ENCODE measurements at places on chromosomes 2 and 18.

- no peak for DNase-seq
Measured at GRCh38 chr18:68449292-68449691, 265.6 kb downstream of the TMX3 start.

GRCh38 chr2:42337356-42337820, 23.6 kb downstream of the COX7A2L start:
- no peak for DNase-seq

DNA sequence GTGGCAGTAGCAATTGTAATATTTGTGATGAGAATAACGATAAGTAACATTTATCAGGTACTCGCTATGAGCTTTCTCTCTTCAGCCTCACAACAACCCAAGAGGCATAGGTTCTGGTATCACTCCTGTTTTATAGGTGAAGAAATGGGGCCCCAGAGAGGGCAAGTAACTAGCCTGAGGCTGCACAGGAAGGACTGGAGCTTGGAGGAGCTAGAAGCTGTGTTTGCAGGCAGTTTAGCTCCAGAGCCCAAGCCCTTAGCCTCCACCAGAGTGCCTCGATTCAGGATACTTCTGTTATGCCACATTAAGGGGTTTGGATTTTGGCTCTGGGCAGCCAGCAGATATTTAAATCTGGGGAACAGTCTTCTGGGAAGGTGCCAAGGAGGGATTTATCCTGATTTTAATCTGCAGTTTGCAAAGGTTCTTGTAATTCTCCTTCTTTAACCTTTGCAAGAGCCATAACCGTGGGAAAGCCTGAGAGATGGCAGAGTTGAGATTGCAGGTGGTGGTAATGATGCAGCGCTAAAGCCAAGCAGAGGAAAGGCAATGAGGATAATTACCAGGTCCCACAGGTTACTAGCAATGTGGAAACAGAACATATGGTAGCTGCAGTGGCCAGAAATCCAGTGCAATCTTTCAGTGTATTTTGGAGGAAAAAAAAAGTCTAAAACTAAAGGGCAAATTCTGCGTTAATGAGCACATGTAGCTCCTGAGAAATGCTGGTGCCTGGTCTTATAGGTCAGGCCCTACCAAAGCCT, 9.1 kb downstream of the MOCOS start:
- DNase-seq: no peak

DNA sequence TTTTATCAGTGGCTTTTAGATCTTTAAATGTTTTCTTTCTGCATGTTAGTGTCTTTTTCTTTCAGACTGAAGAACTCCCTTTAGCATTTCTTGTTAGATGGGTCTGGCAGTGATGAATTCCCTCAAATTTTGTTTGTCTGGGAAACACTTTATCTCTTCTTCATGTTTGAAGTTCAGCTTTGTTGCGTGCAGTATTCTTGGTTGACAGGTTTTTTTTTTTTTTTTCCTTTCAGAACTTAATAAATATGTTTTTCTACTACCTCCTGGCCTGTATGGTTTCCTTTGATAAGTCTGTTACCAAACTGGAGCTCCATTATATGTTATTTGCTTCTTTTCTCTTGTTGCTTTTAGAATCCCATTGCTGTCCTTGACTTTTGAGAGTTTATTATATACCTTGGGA, 89.8 kb upstream of the ACKR3 start:
- no peak for DNase-seq

DNA sequence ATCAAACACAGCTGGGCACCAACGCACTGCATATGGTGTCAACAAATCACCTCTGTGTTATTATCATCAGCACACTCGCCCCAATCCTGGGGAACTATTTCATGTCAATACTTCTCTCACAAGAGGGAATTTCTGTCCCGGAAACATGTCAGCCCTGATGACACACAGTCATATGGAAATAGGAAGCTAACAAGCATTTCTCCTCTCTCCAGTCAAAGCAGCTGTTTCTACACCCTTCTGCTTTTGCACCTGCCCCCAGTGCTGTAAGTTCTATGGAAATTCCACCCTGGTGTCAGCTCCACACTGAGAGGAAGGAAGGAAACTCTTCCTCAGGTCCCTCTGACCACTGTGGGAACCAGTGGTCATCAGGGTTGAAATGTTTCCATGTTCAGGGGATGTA, 447.6 kb upstream of the ID2 start:
- no peak for DNase-seq

DNA sequence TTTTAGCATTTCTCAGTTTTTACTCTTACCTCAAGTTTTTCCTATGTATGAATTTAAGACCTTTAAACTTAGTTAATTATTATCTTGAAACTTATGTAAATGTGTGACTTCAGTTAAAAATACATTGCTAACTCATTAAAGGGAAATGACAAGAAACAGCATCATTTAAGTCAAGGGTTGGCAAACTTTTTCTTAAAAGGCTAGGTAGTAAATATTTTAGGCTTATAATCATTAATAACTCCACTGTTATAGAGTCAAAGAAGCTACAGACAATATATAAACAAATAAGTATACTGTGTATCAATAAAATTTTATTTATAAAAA, 259.7 kb upstream of the RBMS1 start:
- DNase-seq: no peak

GRCh38 chr2:22481486-22482259, 903.3 kb upstream of the KLHL29 start:
- DNase-seq: no peak

GRCh38 chr2:95232232-95232631, 24.9 kb downstream of the ZNF892 start:
- DNase-seq: no peak

- DNase-seq: no peak
Measured at GRCh38 chr2:55876429-55877086, 47.0 kb downstream of the EFEMP1 start.

- DNase-seq: no peak
Measured at GRCh38 chr2:207334624-207335371, 169.1 kb upstream of the KLF7 start.

DNA sequence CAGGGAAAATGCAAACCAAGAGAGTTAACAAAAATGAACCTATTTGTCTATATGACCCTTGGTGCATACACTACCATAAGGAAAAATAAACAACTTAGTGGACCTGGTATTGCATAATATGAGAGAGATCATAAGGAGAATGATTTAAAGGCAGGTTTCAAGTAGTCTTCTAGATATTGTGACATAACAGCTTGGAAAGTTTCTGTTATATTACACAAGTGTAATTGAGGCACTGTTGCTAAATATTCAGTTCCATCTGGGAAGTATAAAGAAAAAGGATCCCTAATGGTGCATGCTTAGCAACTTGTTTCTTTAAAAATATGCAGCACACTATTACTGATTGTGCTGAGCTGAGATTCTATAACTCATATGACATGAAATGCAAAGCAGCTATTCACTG, 252.2 kb upstream of the SPHKAP start:
- no peak for DNase-seq

GRCh38 chr2:110113961-110114591, 1.5 kb downstream of the MALL start:
- DNase-seq: no peak

DNA sequence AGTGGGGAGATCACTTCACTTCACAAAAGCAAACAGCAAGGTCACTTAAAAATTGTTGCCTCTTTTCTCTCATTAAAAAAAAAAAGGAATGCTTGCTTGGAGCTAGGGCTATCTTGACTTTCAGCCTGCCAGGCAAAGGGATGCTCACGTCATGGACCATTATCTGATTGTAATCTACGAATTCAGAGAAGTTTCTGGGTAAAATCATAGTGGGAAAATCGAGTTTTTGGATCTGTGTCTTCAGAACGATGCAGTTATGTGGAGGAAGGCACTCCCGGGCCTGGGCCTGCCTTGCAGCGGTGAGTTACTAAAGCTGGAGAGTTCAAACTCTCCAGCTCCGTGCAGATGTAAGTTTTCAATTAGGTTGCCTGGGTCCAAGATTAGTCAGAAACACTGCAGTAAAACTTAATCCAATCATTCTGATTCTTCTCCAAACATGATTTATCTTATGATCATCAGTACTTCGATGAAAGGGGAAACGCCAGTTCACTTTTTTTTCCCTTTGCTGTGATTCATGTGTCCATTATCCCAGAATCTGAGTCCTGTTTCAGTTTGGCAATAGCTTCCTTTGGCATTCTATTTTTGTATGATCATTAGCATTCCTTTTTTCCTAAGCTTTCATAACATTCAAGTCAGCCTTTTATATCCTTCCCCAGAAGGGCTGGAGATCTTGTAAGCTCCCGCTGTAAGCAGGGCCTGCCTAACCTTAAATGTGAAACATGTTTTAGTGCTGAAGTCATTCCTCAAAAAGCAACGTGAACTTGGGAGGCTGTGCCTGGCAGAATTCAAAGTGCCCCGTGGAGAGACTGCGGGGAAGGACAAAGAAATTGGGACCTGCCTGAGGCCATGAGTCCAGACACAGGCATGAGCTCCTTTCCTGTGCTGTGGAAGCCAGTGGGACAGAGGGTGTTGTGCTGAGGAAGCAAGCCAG, 119.3 kb upstream of the TWIST2 start:
- DNase-seq: no peak

DNA sequence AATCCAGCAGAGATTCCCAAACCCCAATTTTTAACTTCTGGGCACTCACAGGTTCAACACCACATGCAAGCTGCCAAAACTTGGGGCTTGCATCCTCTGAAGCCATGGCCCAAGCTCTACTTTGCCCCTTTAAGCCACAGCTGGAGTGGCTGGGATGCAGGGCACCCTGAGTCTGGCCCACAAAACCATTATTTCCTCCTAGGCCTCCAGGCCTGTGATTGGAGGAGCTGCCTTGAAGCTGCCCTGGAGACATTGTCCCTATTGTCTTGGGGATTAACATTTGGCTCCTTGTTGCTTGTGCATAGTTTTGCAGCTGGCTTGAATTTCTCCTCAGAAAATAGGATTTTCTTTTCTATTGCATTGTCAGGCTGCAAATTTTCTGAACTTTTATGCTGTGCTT, 109.8 kb upstream of the RPRM start:
- DNase-seq: no peak

DNA sequence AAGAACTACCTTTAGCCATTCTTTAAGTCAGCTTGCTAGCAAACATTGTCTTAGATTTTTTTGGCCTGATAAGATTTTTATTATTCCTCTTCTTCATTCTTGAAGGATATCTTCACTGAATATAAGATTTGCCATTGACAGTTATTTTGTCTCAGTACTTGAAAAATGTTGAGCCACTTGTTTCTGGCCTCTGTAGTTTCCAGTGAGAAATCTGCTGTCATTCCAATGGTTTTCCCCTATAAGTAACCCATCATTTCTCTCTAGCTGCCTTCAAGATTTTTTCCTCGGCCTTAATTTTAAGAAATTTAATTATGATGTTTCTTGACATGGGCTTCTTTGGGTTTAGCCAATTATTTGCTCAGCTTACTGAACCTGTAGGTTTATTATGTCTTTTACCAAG, 32.6 kb downstream of the ACOXL start:
- no peak for DNase-seq

DNA sequence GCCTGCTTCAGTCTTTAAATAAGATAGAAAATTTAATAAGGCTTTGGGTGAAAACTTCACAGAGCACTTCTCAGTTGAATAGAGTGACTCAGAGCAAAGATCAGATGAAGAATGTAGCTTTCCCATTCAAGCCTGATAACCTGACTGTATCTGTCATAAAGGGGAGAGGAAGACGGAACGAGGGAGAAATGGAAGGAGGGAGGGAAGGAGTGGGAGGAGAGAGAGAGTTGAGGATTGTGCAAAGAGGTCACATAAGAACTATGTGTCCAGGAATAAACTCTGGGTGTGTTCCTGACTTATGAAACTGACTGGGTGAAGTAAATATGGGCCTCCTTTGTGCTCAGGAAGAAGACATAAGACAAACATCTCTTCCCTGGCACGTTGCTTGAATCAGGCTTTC, 385.5 kb downstream of the LPIN1 start:
- no peak for DNase-seq

DNA sequence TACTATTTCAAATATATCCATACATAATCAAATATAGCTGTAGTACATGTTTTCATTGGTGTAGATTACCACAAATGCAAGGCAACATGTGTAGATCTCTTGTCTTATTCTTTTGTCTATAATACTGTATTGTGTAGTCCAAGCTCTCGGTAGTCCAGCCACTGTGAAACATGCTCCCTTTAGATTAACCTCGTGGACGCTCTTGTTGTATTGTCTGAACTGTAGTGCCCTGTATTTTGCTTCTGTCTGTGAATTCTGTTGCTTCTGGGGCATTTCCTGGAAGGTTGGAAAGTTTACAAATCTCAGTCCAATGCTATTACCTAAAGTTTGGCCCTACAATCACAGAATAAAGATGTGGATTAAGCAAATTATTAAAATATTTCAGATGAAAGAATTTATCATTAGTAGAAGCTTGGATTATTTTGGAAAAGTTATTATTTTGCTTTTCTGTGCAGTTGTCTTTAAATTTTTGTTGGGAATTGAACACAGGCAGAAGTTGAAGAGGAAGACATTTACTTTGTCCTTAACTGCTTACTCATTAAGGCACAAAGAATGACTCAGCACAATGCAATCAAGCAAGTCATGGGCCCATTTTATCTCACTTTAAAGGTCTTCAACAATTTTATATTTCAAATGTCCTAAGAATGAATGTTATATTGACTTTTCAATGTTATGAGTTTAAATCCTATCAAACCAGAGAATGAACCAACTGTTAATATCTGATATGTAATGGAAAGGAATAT, 103.4 kb upstream of the CAVIN2 start:
- no peak for DNase-seq

DNA sequence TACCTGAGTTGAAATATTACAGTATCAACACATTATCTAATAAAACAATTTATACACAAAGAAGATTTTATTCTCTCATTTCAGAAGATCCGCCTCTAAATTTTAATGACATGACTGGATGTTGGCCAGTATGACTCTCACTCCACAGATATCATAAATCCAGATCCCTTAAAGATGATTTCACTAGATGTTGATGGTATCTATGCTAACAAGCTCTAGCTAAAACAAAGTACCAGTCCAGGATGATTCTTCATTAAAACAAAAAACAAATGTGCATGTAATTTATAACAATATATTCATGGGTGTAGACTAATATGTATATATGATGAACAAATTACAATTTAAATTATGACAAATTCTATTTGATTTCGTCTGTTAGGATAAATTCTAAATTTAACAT, 708.4 kb downstream of the SATB2 start:
- no peak for DNase-seq

DNA sequence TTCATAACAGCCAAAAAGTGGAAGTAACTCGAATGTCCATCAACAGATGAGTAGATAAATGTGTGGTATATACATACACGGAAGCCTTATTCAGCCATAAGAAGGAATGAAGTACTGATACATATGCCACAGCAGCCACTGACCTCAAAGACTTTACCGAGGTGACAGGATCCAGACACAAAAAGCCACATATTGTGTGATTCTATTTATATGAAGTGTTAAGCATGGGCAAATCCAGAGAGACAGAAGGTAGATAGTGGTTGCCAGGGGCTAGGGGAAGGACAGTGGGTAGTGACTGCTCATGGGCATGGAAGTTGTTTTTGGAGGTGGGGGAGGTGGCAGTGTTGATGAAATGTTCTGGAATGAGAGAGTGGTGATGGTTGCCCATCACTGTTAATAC, 33.9 kb downstream of the ZAP70 start:
- no peak for DNase-seq

GRCh38 chr2:238220892-238221521, 17.5 kb upstream of the ILKAP start:
- DNase-seq: no peak

All from activated CD8-positive, alpha-beta memory T cell treated with anti-CD3 and anti-CD28 coated beads for 48 hours (primary cell).